ENCODE measurements at places on chromosomes 13 and 19.

DNA sequence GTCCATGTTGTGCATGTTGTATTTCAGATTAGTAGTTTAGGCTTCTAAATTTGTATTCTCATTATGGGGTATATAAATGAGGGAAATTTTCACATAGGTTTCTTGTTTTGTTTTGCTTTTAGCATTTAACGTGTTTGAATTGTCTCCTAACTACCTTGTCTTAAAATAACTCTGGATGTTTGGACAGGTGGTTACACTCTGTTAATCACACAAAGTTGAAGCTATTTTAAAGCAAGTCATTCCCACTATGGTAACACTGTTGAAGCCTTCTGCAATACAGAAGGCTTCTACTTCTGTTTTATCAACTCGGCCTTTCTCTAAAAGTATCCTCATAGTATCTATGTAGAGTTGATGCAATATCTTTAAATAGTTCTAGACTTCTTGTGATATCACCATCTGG is 245.3 kb upstream of the HTR2A start:
- DNase-seq: no peak

GRCh38 chr13:33323801-33324510 is 38.4 kb upstream of the STARD13 start:
- DNase-seq: no peak

GRCh38 chr19:52963247-52963618 is 552 bp upstream of the ZNF816 start:
- no peak for DNase-seq

DNA sequence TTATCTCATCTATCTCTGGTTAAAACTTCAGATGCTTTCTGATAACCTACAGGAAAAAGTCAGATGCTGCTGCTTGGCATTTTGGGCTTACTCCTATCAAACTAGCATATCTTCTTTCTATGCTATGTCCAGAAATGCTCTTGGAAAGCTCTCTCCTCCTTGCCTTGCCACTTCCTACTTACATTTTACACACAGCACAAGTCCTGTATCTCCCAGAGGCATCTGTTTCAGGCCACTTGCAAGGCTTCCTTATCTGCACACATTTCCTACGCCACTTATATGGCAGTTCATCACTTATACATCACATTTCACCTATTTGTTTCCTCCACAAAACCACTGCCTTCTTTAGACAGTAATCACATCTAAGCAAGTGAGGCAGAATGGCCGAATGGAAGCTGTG is 220.3 kb downstream of the DNAJC15 start:
- no peak for DNase-seq

DNA sequence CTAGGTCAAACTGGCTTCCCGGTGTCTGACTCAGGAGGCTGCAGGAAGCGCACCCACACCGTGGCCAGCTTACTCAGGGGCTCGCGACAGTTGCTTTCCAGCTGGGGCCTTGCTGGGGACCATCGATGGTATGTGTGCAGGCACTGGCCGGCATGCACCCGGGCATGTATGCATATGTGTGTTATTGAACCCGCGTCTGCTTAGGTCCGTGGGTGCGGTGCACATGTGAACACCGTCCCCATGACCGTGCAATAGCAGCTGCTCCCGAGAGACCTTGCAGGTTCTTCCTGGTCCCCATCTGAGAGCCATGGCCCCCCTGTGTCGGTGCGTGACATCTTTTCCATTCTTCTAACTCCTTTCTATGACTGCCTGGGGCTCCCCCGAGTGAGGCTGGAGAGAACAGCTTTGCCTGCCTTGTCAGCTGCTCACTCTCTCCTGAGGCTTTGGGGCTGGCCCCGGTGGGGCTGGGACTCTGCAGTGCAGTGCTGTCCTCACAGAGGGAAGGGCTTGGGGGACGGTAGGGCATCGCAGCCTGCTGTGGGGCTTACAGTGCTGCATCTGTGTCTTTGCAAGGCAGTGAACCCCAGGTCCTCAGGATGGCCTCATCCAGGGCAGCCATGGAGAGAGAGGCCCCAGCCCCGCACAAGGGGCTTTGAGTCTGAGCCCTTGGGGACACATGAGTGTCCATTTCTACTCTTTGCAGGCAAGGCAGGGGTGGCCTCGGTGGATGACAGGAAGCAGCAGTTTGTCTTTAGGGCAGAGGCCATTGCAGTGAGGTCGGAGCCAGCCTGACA is 65.1 kb downstream of the CHST8 start:
- no peak for DNase-seq

GRCh38 chr13:80096383-80096782 is 244.5 kb downstream of the SPRY2 start:
- no peak for DNase-seq

DNA sequence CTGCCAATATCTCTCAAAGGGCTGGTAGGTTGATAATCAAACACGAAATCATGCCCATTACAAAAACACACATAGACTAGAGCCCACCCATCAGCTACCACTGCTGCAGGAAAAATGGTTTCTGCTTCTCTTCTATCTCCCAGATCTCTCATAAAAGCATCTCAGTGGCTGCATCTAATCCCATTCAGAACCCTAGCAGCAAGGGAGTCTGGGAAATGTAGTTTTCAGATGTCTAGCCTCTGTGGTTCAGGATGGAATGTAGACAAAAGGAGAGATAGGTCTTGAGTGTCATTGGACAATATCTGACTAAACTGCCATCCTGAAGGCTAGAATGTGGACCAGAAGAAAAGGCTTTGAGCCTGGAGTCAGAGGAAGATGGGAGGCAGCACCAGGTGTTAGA is 32.1 kb downstream of the RDH8 start:
- no peak for DNase-seq

DNA sequence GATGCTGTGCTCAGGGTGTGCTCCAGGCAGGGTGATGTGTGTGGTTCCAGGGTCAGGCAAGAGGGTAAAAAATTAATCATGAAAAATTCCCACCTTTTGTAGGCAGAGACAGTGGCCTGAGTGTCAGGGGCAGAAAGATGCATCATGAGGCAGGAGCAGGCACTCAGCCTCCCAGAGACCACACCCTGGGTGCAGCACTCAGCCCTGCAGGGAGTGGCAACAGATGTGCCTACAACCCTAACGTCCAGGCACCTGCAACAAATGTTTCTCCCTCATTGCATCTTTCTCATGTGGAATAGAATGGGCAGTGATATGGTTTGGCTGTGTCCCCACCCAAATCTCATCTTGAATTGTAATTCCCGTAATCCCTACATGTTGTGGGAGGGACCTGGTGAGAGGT is 19.6 kb upstream of the CEACAM1 start:
- DNase-seq: no peak

- DNase-seq: peak; percentile 7
Measured at GRCh38 chr13:49214917-49215376, 5.2 kb upstream of the MLNR start.

GRCh38 chr13:22110368-22110767 is 439.5 kb downstream of the FGF9 start:
- no peak for DNase-seq

- DNase-seq: no peak
Measured at GRCh38 chr13:99864627-99864990, 107.0 kb downstream of the ZIC5 start.

DNA sequence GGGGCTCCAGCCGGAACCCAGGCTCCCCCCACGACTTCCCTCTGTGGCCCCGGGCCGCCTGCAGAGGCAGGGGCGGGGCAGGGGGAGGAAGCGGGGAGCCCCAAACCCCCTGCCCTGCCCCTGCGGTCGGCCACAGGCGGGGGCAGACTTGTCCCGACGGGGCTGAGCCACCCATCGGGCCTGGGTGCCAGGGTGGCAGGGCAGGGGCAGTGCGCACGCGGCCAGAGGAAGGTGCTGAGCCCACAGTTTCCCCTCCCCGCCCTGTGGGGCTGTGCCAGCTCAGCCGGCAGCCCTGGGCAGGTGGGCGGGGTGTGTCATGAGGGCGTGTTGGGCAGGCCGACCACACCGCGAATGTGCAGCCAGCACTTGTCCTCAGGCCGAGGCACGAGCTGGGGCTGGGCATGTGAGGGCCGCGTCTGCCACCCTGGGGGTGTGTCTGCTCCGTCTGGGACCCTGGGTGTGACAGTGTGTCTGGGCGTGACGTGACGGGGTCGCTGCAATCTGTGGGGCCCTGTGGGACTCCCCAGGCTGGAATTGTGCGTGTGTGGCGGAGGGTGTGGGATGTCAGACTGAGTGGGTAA is 17.7 kb downstream of the CCDC97 start:
- DNase-seq: no peak

DNA sequence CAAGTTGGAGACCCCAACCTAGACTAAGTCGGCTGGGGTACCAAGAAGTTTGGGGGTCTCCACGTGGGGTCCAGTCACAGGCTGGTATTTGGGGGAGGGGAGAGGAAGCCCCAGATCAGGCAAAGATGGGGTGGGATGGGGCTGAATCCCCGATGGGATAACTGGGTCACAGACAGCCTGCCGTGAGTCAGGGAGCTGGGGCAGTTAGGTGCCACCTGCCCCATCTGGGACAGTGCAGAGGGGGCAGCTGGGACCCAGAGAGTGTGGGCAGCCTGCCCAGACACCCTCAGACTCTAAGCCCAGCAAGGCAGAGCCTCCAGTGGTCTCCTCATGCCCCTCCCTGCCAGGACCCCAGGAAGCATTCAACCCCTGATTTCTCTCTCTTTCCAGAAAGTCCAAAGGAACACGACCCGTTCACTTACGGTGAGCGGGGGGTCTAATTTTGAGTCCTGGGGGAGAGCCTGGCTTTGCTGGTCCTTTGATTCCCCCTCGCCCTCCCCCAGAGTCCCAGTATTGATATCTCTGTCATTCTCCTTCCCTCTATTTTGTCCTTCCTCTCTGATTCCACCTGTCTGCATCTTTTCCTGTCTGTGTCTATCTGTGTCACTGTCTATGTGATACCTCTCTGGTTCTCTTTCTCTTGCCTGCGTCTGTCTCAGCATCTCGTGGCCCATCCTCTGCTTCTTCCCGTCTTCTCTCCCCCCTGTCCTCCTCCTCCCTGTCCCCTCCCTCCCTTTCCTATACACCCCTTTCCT is 1.8 kb downstream of the FXYD1 start:
- DNase-seq: no peak

GRCh38 chr19:14375055-14375581 is 6.1 kb upstream of the ADGRE5 start:
- no peak for DNase-seq

DNA sequence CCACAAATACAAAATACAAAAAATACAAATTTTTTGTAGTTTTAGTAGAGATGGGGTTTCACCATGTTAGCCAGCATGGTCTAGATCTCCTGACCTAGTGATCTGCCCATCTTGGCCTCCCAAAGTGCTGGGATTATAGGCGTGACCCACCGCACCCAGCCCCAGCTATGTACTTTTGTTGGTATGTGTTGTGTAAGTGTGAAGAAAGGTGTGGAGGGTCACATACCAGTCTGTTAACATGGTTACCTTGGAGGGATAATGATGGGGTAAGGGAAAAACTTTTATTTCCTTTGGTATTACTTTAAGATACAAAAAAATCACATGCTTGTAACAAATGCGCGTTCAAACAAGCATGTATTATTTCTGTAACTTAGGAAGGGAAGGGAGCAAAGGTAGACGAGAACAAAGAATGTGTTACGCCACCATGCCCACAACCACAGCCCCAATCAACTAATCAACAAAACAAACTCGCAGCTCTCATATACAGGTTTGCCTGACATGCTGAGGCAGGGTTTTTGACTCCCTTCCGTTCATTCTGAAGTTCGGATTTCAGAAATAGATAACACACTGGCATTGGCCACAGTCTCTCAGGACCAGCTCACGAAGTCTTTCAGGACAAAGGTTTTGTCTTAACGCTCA is 13.5 kb upstream of the VWA8 start:
- no peak for DNase-seq

DNA sequence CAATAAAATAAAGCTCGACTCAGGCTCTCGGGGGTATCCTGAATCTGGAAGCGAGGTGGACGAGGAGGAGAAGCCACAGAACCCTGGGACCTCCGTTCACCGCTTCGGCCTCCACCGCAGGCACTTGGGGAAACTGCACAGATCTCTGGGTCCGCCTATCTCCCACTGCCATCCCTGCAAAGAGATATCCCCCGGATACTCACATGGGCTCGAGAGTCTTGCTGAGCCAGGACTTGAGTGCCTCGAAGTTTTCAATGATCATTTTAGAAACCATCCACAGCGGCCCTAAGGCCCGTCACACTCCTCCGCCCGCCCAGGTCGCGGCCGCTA is 589 bp downstream of the RBM26 start:
- DNase-seq: no peak

DNA sequence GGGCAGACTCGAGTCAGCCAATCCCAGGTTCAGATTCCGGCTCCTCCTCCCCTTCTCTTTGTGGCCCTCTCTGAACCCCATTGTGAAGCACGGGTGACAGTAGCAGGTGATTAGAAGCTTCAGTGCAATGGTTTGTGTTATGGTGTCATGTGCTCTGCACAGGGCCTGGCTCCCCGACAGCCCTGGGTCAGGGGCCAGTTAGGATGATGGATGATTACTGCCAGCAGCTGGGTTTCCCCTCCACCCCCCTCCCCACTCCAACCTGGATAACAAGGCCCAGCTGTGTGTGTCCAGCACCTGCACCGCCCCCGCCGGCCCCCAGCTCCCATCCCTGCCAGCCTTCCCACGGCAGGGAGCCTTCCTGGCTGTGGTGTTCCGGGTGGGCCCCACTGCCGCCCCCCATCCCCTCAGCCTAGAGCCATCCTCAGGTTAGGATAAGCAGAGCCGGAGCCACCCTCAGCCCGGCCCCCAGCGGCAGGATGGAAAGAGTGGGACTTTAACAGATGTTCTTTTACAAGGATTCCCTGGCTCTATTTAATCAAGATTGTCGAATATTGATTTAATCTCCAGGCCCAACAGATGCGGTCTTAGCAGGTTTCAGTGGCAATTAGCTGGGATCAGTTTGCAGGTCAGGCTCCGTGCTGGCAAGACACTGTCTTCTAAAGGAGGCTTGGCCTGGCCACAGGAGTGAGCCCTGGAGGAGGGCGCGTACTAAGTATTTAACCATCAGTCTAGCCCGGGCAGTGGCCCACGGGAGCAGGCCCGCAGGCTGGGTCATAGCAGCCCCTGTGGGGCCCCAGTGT is 156.2 kb downstream of the SIPA1L3 start:
- DNase-seq: peak; percentile 97

DNA sequence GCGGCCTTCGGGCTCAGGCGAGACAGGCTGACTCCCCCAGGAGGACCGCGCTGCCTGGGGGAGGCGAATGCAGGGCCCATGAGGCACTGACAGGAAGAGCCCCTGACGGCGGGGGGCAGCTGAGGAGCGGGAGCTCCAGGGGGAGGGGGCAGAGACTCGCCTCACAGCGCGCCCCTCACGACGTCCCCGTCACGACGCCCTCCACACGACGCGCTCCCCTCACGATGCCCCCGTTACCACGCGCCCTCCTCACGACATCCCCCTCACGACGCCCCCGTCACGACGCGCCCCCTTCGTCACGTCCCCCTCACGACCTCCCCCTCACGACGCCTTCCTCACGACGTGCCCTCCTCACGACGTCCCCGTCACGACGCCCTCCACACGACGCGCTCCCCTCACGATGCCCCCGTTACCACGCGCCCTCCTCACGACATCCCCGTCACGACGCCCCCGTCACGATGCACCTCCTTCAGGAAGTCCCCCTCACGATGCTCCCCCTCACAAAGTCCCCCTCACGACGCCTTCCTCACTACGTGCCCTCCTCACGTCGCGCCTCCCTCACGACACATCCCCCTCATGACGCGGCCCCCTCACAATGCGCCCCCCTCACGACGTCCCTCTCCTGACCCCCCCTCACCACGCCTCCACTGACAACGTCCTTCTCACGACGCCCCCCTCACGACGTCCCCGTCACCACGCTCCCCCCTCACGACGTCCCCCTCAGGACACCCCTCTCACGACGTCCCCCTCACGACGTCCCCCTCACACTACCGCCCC is 99.6 kb downstream of the ING1 start:
- DNase-seq: no peak

- no peak for DNase-seq
Measured at GRCh38 chr19:44572581-44572900, 40.8 kb upstream of the IGSF23 start.
